Activated naive CD8-positive, alpha-beta T cell treated with anti-CD3 and anti-CD28 coated beads for 36 hours (primary cell): ENCODE measurements at places on chromosomes 5 and 9.
A peak's percentile ranks its signal among the peaks of the same experiment; 100 is the strongest.

DNA sequence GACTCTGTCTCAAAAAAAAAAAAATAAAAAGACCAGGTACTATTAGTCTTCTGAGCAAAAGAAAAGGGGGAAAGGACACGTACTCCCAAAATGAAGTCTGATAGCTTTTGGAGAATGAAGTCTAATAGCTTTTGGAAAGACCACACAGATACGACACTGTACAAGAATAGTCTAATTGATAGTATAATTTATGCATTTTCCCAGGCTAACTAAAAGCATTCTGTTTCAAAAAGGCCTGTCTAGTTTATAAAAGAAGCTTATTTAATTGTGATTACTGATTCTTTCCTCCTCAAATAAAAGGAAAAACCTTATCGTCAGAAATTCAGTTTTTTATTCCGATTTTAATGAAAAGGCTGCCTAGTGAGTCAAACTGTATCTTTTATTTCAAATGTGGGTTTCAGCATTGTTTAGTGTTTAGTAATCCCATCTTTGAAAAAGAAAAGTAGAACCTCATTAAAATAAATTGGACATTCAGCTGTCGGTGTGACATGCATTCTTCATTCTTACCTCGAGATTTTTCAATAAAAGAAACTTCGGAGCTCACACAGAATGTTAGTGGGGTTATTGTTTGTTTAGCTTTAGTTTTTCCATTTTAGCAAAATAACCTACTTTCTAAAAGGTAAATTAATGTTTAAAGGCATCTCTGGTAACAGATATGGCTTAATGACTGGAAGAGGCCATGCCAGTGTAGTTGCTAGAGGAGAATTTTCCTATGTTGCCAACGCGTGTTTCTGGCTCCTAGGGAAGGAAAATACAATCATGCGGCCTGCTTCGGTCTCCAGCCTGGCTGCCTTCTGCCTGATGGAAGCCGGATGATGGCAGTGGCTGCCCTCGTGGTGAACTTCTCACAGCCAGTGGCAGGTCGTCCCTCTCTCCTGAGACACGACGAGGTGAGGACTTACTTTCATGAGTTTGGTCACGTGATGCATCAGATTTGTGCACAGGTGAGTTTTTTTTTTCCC is 70.0 kb downstream of the NLN start:
- peaks cover 58% of the 10 kb centered on the region for H3K36me3 ChIP-seq
- H3K27me3 ChIP-seq, result no peaks in the 10 kb centered on the region
- no peak overlapping the region for H3K27ac ChIP-seq
- H3K4me1 ChIP-seq, result peaks cover 16% of the 10 kb centered on the region

DNA sequence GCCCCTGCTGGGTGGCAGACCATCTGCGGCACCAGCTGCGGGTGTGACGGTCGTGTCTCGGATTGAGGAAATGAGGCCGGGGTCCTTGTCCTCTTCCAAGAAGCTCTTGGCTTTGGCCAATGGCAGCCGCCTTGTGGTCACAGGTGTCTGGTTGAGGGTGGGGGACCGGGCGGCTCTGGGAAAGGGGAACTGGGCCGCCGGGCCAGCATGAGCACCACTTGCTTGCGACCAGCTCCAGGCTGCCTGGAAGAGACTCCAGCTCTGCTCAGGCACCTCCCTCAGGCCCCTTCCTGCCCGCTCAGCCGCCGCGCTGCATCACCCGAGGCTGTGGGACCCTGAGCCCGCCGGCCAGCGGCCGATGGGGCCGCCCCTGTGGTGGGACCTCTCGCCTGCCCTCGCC is 59.7 kb downstream of the RXRA start:
- H3K4me1 ChIP-seq, result peaks cover 35% of the 10 kb centered on the region
- H3K27ac ChIP-seq, result no peak overlapping the region
- no peaks in the 10 kb centered on the region for H3K36me3 ChIP-seq
- no peak for DNase-seq
- H3K27me3 ChIP-seq, result peaks cover 9% of the 10 kb centered on the region
- H3K4me3 ChIP-seq, result no peak overlapping the region

DNA sequence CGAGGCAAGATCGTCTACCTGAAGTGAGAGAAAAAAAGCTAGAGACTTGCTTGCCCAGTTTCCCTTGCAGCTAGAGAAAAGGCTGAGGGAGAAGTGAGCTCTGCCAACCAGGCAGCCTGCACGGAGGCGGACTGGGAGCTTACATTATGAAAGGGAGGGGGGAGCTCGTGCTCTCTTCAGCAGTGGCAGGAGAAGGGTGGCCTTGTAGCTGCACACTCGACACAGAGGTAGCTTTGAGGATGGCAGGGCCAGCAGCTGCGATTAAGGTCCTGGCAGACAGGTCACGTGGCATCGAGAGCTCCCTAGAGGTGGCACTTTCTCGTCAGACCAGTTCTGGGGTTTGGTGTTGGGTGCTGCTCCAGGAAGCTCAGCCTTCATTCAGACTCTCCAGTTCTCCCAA is 26.7 kb downstream of the APBA1 start:
- no peak overlapping the region for H3K27ac ChIP-seq
- no peak for DNase-seq
- no peaks in the 10 kb centered on the region for H3K4me1 ChIP-seq
- no peak overlapping the region for H3K4me3 ChIP-seq
- no peaks in the 10 kb centered on the region for H3K36me3 ChIP-seq

DNA sequence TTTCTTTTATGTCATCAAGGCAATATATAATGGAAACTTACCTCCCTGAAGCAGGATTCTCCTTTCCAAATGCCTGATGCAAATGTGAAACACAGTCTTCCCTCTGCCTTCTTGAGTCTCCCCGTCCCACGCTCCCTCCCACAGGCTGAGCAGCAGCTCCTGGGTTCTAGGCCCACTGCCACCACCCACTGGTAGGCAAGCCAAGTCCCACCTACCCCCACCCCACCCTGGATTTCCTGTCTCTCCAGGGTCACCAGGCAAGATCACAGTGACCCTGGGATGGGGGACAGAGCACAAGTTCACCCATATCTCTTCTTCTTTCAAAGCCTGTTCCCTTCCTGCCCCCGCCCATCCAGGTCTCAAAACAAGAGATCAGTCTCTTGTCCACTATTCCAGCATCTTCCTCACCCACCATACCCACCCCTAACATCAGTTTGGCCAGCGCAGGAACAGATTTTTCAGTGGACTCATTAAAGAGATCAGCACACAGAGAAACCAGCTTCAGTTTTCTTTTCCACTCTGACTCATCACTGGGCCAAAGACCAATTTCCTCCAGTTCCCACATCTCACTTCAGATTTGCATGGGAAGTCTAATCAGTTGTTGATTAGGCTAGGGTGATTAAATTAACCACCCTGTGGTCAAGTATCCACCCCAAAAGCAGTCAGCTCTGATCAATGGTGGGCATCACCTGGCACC is 151.5 kb downstream of the ACTL7B start:
- no peaks in the 10 kb centered on the region for H3K36me3 ChIP-seq
- no peak overlapping the region for H3K27ac ChIP-seq
- no peak for DNase-seq
- no peaks in the 10 kb centered on the region for H3K4me1 ChIP-seq
- H3K27me3 ChIP-seq, result no peaks in the 10 kb centered on the region

GRCh38 chr5:140420665-140421361 is 19.2 kb downstream of the ANKHD1 start:
- H3K4me3 ChIP-seq, result no peak overlapping the region
- H3K27ac ChIP-seq, result no peak overlapping the region

DNA sequence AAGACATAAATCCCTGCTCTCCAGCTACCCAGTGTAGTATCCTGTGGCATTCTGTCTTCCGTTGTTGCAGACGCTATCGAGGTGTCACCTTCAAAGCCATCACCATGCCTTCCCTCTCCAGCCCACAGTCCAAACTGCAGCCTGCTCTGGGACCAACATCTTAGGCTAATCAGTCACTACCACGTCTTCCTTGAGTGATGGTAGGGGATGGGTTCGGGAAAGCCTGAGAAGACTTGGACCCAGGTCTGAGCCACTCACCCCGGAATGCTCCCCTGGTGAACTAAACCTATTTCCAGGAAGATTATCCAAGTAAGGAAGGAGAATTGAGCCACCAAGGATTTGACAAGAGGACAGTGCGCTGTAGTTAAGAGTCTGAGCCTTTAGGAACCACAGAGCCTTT is 52.9 kb upstream of the IRX1 start:
- no peaks in the 10 kb centered on the region for H3K4me1 ChIP-seq
- no peak overlapping the region for H3K27ac ChIP-seq
- H3K36me3 ChIP-seq, result no peaks in the 10 kb centered on the region
- DNase-seq, result no peak
- H3K4me3 ChIP-seq, result no peak overlapping the region

GRCh38 chr9:109182940-109183798 is 16.1 kb upstream of the FRRS1L start:
- H3K27me3 ChIP-seq, result peaks cover 8% of the 10 kb centered on the region
- peaks cover 2% of the 10 kb centered on the region for H3K36me3 ChIP-seq
- peak; percentile 17 for DNase-seq
- H3K4me1 ChIP-seq, result peaks cover 13% of the 10 kb centered on the region

DNA sequence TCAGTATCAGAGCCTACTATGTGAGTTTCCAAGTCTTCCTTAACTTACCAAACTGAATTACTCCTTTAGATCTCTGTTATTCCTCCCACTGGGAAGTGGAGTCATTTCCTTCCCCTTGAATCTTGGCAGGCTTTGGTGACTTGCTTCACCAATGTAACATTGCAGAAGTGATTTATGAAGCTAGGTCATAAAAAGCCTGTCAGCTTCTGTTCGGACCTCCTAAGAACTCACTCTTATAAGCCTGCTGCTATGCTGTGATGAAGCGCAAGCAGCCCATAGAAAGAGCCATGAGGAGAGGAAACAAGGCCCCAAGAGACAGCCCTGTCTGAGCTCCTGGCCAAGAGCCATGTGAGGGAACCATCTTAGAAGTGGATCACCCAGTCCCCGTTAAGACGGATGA is 14.2 kb upstream of the FOXB2 start:
- no peak overlapping the region for H3K4me3 ChIP-seq
- no peaks in the 10 kb centered on the region for H3K36me3 ChIP-seq
- H3K27ac ChIP-seq, result no peak overlapping the region
- no peak for DNase-seq

DNA sequence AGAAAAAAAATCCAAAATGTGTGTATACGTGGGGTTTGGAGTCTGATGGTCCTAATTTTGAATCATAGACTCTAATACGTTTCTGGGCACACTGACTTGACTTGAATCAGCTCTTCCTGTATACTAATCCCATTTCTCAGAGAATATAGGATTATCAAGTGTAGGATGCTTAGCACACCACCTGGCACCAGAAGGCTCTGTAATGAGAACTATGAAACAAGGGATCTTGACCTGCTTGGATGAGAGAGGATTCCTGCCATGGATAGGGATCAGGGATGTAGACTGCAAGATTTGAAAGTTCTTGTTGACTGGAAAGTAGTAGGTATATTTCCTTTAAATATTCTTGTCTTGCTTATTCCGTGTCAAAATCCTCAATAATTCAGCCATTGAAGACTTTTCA is 7.8 kb downstream of the HSPA4 start:
- H3K36me3 ChIP-seq, result peaks cover 26% of the 10 kb centered on the region
- peaks cover 58% of the 10 kb centered on the region for H3K4me1 ChIP-seq
- no peak overlapping the region for H3K4me3 ChIP-seq
- no peak for DNase-seq
- H3K27ac ChIP-seq, result no peak overlapping the region

- no peaks in the 10 kb centered on the region for H3K36me3 ChIP-seq
- H3K4me1 ChIP-seq, result no peaks in the 10 kb centered on the region
- no peak for DNase-seq
- H3K27me3 ChIP-seq, result no peaks in the 10 kb centered on the region
Measured at GRCh38 chr5:31291323-31291854, 97.9 kb downstream of the CDH6 start.

GRCh38 chr5:24535646-24536045 is 109.1 kb downstream of the CDH10 start:
- no peak overlapping the region for H3K27ac ChIP-seq
- no peaks in the 10 kb centered on the region for H3K27me3 ChIP-seq
- no peak overlapping the region for H3K4me3 ChIP-seq
- no peaks in the 10 kb centered on the region for H3K4me1 ChIP-seq
- DNase-seq, result no peak

DNA sequence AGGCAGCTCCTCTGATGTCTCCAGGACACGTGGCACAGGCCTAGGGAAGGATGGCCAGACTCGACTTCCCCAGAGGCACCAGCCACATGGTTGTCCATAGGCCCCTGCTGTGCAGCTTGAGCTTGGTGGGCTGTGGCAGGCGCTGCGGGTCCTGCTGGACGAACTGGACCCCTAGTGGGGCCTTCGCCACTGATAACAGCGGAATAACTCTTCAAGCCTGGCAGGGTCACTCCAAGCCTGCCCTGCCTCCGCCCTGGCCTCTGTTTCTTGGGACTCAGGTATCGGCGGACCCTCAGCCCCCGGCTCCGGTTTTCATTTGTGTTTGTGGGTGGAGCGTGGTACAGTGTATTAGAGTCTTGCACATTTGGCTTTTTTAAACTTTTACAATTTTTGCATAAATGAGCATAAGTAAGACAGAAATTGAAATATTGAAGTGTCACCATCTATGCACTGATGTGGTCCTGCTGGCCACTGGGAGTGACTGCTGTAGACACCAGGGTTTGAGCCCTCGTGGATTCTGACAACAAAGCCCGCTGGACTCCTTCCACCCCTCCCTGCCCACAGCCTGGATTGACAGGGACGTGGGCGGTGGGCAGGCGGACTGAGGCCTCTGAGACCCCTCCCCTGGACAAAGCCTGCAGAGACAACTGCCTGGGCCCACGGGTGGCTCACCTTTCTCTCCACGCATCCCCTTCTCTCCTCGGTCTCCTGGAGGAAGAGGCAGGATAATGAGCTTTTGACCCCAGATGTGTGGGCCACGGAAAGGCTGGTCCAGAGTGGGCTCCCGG is 3.8 kb downstream of the FCN1 start:
- no peaks in the 10 kb centered on the region for H3K36me3 ChIP-seq
- no peak overlapping the region for H3K4me3 ChIP-seq
- H3K4me1 ChIP-seq, result no peaks in the 10 kb centered on the region
- H3K27me3 ChIP-seq, result peaks cover 25% of the 10 kb centered on the region
- DNase-seq, result no peak
- H3K27ac ChIP-seq, result no peak overlapping the region

DNA sequence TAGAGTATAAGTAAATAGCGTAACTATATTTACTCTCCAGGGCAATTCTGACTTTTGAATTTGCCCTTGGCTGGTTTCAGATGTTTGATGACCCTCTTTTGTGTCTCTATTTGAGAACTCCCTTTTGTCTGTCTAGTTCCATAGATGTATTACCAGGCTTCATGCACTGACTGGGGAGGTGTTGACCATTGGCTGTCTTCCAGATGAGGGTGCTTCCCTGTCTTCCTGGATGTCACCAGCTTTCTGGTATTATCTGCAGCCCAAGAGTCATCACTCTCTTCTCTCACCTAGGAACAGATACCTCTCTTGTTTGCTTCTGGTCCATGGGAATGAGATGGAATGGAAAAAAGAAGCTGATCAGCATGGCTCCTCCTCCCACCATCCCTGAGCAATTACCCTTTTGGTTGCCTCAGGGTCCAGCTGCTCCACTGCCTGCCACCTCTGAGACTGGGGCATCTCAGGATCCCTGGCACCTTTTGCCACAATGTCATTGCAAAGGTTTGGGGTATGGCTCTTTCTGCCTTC is 58.7 kb upstream of the TMED7 start:
- peaks cover 35% of the 10 kb centered on the region for H3K27me3 ChIP-seq
- no peaks in the 10 kb centered on the region for H3K36me3 ChIP-seq
- no peak overlapping the region for H3K4me3 ChIP-seq
